Activated CD4-positive, alpha-beta T cell treated with anti-CD3 and anti-CD28 coated beads for 24 hours (primary cell): ENCODE measurements at places on chromosomes 16 and 17.

- DNase-seq: no peak
Measured at GRCh38 chr17:28397275-28397674, 8.7 kb downstream of the SLC46A1 start.

- peak; percentile 75 for DNase-seq
Measured at GRCh38 chr16:31868691-31869167, 4.9 kb upstream of the ZNF267 start.

DNA sequence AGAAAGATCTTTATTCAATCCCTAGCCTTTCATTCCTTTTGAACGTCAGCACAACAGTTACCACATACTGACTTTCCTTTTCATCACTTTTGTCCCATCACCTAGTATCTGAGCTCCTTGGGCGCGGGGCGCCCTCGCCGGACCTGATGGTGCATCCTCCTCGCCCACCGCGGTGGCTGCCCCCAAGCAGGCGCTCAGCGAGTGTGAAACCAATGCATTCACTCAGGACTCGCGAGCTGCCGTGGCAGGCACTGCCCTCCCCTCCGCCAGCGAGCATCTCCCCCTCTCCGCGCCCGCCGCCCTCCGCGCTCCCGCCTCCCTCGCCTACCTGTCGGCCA lies 756 bp downstream of the KLHL11 start:
- no peak for DNase-seq

DNA sequence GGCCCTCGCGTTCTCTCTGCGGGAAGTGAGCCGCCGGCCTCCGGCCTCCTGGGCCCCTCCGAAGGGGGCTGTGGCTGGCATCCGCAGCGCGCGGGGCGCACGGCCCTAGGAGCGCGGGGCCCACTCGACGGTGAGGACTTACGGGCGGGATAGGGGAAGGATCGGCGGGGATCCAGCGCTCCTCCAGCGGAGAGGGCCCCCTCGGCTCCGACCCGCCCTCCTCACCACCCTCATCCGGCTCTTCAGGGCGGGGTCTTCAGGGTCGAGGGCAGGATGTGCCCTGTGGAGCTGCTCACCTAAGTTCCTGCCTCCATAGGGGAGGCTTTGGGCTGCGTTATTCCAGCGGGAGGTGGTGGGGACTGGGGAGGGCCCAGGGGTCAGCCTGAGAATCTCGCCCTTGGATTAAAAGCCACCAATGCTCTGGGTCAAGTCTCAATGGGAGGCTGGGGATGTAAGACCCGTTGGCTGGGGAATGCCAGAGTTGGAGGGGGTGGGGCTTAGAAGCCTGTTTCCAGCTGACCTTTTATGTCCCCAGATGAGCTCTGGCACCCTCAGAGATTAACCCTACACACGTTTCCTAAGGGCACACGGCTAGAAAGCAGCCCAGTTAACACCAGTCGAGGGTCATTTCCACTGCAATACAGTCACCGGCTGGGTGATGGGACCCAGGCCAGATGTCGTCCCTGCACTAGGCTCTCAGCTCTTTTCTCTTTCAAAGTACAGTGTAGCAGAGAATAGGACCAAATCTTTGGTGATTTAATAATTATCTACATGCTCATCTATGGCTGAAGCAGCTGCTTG lies 13.4 kb downstream of the TBX2 start:
- DNase-seq: no peak

DNA sequence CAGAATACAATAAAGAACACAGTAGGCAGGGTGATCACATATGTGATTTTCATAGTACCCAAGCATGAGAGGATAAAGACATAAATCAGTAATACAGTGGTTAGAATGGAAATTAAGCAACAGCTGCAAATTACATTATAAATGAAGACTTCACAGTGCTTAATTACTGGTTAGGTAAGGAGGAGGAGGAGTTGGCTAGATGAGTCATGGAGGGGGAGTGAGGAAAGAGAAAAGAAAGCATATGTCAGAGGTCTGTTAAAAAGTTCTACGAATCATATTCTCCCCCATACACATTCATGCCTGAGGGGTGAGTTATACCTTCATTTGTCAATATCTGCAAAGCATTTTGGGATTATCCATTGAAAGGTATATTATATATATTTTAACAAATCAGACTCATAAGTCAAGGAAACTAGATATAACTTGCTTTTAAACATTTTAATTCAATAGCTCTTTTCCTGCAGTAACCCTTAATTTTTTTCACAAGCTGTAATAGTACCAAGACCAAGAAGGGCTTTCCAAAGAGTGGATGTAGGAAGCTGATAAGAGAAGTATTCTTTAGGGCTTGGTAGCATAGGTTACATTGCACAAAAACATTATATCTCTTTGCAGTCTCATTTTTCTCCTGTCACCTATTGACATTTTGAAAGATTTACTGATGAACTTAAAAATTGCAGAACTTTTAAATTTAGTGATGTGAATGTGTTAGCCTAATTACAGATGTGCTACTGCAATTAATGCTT lies 99.3 kb downstream of the STXBP4 start:
- no peak for DNase-seq

GRCh38 chr17:61447358-61447757 lies 4.9 kb upstream of the TBX4 start:
- no peak for DNase-seq

GRCh38 chr17:12756786-12757185 lies 32.5 kb upstream of the ARHGAP44 start:
- DNase-seq: no peak

- DNase-seq: no peak
Measured at GRCh38 chr17:56064506-56064905, 88.8 kb upstream of the ANKFN1 start.

DNA sequence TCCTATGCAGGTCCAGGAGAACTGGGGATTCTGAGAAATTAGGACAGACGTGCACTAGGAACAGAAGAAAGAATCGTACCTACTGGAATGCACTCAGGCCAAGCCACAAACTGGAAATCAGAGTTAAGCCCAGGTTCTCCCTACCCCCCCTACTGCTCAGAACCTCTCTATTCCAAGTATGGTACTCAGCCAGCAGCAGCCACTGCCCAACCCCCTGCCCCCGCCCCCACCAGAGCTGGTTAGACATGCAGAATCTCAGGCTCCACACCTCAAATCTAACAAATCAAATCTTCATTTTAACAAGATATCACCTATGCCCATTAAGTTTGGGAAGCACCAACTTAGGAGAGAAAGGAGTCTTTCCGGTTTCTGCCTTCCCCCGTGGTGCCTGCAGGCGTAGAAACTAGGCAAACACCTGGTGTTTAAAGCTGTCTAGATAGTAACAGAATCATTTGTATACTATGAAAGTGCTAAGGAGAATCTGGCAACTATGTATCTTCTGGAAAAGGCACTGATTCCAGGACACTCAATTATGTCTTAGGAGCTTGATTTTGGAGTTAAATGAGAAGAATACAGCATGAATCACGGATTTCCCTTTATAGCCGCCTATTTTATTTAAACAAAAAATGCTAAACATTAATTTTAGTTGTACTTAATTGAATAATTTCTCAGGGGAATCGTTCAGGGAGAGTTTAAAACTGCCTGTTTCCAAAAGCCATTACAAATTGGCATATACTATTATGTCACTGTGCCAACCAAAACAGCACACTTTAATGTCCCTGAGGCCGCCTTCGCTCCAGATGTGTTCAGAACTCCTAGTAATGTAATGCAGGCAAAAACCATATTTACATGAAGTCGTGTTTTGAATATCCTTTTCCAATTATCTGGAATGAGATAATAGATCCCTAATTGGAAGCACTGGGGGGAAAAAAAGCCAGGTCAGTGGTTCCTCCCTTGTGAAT lies 166.5 kb downstream of the STX8 start:
- DNase-seq: no peak

GRCh38 chr17:61291451-61292285 lies 108.0 kb upstream of the TBX2 start:
- no peak for DNase-seq

DNA sequence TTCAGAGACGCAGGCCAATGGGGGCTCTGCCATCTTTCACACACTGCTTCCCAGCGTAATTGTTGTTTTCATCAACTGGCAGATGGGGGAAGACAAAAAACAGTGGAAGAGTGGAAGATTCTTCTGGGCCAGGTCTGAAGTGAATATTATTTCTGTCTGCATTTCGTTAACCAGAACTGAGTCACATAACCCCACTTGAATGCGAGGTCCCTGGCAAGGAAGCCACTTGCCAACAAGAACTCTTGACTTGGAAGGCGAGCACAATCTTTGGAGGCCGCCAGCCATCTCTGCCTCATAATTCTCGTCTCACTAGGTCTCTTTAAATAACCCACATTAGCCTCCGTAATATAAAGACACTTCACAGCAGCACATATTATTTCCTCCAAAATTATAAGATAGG lies 75.4 kb downstream of the CYB561 start:
- no peak for DNase-seq

- DNase-seq: no peak
Measured at GRCh38 chr17:73973586-73974409, 229.7 kb upstream of the RPL38 start.

DNA sequence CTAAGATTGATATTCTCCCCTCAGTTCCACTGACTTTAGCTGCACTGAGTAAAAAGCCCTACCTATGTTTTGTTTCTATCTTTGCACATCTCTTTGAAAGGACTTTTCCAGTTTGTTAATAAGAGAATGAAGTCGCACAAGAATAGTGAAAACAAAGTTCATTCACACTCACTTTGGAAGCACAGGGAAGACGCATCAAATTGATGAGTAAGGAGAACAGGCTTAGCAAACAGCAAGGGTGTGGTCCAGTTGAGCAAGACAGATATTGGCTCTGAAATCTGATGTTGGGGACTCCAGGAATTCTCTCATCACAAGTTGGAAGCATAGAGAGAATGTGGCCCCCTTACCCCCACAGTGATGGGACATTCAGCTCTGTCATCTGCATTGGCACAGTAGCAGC lies 221.3 kb downstream of the CDH11 start:
- no peak for DNase-seq

- DNase-seq: no peak
Measured at GRCh38 chr17:27306276-27306835, 12.4 kb downstream of the WSB1 start.

GRCh38 chr17:63304704-63305261 lies 141.3 kb downstream of the CYB561 start:
- DNase-seq: no peak

DNA sequence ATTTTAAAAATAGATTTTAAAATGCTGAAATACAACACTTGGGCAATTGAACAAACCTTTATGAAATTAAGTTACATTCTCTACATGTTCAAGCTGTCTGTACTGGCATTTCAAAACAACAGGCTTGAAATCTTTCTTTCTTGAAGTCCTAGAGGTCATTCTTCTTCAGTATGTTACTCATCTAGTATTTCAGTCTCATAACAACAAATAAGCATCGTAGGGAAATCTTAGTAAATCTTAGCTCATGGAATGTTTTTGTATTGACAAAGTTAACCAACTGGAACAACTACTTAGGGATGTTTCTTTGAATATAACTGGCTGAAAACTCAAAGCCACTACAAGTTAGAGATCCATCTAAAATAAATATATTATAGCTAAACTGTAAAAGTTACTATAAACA lies 96.6 kb downstream of the KIF2B start:
- DNase-seq: no peak

DNA sequence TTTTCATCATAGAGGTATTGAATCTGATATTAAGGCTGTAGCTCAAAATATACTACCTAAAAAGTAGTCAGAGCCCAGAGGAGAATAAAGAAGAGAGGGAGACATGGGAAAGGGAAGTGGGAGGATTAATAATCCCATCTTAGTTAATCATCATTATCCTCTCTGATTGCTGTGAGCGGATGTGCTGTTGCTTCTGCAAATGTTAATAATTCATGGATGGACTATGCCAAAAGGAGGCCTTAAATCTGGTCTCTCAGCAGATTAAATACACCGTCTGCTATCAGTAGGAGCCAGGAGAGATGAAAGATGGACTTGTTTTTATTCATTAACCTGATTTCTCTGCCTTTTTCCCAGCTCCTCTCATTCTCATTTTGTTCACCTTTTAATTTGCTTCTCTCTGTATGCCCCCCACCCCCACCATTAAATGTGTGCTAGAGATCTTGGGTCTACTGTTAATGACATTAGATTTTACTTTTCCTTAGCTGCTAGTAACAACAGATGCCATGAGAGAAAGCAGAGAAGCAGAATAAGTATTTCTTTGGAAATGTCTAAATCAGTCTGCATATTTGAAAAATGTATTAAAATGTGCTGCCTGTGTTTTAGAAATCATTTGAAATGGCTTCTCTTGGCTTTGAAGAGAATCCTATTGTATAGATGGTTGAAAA lies 44.2 kb downstream of the NUP93 start:
- DNase-seq: no peak

GRCh38 chr17:17779015-17779611 lies 57.7 kb downstream of the SREBF1 start:
- no peak for DNase-seq

GRCh38 chr17:70642059-70642458 lies 472.7 kb downstream of the KCNJ2 start:
- DNase-seq: no peak

GRCh38 chr17:63295288-63295687 lies 150.8 kb downstream of the CYB561 start:
- no peak for DNase-seq

GRCh38 chr16:84357191-84357651 lies 11.1 kb upstream of the ATP2C2 start:
- DNase-seq: no peak

DNA sequence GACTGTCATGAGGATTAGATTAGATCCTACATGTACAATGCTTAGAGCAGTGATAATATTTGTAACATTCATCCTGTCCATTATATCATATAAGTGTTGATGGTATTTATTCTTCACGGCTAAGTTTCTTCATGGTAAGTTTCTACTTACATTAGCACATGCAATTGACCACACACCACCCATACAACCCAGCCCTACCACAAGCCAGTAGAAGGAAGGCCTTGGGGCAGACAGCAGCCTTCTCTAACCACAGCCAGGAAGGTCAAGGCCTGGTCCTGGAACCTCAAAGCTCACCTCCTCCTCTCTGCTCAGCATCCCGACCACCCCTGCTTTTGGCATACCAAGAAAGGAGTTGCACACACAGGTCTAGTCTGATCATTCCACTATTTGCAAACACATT lies 245.2 kb upstream of the SDK2 start:
- DNase-seq: no peak

- DNase-seq: no peak
Measured at GRCh38 chr16:21257284-21257683, 20.8 kb downstream of the CRYM start.

DNA sequence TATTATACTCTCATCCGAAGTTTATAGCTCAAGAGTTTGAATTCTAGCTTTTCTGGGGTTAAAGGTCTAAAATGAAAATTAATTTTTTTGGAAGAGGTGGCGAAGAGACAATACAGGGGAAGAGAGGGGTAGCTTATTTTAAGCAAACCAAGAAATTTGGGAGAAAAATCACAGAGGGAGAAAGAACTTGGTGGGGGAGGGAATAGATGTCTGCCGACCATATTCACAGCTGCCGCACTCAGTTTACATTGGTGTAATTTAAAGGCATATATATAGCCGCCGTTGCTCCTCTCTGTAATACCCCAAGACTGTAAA lies 6.5 kb upstream of the ZFHX3 start:
- DNase-seq: no peak

DNA sequence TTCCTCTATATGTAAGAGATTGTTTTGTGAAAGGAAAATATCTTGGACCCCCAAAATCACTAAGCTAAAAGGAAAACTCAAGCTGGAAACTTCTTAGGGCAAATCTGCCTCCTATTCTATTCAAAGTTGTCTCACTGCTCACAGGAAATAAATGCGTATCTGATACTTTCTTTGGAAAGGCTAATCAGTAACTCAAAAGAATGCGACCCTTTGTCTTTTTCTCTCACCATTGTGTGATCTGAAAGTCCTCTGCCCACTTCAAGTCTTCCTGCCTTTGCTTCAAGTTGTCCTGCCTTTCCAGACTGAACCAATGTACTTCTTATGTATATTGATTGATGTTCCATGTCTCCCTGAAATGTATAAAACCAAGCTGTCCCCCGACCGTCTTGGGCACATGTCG lies 157.3 kb downstream of the KIF2B start:
- no peak for DNase-seq

GRCh38 chr17:1511290-1511689 lies 5.1 kb downstream of the INPP5K start:
- DNase-seq: no peak
